ENCODE measurements at places on chromosomes 12 and 14.
A peak's percentile ranks its signal among the peaks of the same experiment; 100 is the strongest.

DNA sequence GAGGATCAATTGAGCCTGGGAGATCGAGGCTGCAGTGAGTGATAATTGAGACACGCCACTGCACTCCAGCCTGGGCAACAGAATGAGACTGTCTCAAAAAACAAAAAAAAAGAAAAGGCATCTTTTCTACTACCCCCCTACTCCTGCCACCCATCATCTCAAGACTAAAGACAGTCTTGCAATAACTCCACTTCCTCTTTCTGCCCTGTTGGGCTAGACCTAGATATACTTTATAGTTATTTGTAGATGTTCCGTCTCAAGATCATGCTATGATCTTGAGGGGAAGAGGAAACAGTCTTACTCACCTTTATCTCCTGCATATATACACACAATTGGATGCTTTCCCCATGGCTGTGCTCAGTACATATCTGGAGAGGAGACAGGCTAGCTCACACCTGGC is 12.1 kb upstream of the ESPL1 start:
- peak; percentile 86 for DNase-seq

DNA sequence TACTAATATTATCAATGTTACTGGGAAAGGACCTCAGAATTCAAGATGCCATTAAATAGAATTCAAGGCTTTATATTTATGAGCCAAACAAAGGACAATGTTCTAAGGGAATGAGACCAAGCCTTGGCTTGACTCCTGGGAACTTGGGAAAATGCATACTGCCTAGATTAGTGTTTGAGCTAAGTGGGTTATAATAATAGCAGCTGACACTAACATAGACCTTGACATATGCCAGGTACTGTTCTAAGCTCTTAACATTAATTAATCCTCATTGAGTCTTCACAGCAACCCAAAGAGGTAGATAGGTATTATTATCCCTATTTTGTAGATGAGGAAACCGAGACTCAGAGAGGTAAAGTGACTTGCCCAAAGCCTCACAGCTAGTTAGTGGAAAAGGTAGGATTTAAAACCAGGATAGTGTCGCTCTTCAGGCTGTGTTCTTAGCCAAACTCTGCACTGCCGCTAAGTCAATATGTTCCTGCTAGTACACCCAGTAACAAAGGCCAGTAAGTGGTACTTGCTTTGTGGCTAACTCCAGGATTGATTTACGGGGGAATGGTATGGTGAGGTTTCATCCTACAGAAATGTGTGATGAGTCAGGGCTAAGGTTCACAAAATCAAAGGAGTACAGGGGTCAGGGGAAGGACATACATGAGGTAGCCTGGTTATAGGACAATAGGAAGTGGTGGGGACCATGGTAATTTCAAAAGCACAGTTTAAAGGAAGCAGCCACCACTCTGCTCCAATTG is 35.8 kb upstream of the PRKAB1 start:
- DNase-seq, result no peak

DNA sequence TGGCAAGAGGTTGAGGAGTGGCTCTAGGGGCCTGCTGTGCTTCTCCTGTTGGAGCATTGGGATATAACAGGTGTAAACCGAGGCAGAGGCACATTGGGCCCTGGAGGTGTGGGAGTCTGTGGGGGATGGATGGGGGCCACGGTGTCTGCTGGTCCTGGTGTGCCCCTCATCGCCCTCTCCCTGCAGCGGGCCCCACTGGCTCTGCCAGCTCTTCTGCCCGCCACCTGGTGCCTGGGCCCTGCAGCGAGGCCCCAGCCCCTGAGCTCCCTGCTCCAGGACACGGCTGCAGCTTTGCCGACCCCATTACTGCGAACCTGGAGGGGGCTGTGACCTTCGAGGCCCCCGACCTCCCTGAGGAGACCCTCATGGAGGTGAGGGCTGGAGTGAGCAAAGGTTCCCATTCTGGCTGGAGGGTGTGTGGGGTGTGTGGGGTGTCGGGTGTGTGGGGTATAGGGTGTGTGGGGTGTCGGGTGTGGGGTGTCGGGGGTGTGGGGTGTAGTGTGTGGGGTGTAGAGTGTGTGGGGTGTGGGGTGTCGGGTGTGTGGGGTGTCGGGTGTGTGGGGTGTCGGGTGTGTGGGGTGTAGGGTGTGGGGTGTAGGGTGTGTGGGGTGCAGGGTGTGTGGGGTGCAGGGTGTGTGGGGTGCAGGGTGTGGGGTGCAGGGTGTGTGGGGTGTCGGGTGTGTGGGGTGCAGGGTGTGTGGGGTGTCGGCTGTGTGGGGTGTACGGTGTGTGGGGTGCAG is 10.6 kb upstream of the PUS1 start:
- DNase-seq, result no peak

GRCh38 chr12:52369211-52369610 is 1.9 kb upstream of the KRT85 start:
- no peak for DNase-seq

GRCh38 chr12:71456316-71456715 is 16.7 kb downstream of the LGR5 start:
- no peak for DNase-seq

GRCh38 chr12:41293011-41293410 is 104.9 kb downstream of the PDZRN4 start:
- DNase-seq, result no peak

- DNase-seq, result no peak
Observed at GRCh38 chr14:68587931-68588330, 204.9 kb downstream of the ZFP36L1 start.

DNA sequence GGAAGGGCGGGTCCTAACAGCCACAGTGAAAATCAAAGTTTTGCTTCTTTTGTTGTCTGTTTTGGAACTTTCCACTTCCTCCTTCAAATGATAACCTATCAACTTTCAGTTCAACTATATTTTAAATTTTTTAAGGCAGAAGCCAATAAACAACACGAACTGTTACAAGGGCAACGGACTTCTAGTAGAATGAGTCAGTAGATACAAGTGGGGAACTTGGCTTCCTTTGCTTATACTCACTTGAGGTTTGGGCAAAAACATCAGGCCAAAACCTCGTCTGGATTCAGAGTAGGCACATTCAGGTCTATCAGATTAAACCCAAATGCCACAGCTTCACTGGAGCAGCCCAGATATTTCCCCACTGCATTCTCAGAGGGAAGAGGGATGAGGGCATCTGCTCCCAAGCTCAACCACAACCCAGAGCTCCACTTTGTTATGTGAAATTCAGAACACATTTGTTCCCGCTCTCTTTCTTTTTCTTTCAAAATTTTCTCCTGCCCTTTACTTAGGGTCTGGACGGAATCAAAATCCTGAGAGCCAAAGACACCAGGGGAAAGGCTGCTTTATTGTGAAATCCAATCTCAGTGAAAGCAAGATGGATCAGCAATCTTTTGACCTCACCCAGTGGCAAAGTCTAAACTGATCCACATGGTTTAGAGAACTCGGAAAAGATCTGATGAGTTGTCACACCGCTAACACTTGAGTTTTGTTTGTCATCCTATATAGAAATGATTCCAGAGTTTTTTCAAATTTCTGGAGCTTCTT is 152.5 kb upstream of the BTG1 start:
- DNase-seq, result no peak

- no peak for DNase-seq
Observed at GRCh38 chr12:81542065-81543010, 216.8 kb downstream of the PPFIA2 start.

- DNase-seq, result no peak
Observed at GRCh38 chr12:91920276-91920675, 225.4 kb downstream of the BTG1 start.

DNA sequence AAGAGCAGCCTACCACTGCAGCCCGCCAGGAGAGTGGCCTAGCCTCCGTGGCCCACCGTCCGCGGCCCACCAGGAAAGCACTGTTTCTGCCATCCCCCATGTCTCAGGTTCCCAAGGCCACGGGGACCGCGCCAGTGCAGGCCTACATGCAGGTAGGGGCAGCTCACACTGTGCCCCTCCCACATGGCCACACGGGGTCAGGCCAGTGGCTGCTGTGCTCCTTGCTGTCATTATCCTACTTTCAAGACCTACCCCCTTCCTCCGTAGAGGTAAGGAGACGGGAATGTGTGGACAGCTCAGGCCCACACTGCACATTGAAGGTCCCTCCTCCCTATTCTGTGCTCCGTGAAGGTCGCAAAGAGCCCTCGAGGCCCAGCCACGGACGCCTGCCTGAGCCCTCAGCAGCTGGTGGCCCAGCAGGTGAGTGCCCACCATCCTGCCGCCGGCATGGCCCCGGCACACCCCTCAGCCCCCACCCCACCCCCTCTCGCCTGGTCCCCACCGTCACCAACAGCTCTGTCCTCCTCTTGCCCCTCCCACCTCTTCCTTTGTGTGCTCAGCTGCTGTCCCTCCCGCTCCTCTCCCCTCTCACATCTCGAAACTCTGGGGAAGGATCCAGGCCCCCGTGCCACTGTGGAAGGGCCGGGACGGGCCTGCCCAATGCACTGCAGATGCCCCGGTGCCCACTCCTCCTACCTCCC is 10.0 kb downstream of the DDX51 start:
- DNase-seq, result no peak

DNA sequence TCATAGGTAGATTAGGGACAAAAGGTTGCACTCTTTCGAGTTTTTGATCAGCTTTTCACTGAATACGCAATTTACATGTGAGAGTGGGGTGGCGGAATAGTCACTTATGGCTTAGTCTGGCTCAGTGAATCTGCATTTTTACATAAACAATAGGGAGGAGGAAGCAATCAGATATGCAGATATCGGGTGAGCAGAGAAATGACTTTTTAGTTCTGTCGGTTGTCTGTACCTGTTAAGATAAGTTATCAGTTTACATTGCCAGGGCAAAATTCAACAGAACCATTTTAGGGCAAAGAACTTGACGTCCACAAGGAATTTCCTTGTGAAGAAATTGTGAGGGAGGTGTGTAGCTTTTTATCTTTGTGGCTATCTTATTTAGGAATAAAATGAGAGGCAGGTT is 15.4 kb upstream of the EGLN3 start:
- no peak for DNase-seq

- DNase-seq, result peak; percentile 1
Observed at GRCh38 chr12:87667378-87667777, 361.8 kb downstream of the C12orf50 start.

- DNase-seq, result no peak
Observed at GRCh38 chr12:18753481-18754123, 15.7 kb downstream of the CAPZA3 start.

DNA sequence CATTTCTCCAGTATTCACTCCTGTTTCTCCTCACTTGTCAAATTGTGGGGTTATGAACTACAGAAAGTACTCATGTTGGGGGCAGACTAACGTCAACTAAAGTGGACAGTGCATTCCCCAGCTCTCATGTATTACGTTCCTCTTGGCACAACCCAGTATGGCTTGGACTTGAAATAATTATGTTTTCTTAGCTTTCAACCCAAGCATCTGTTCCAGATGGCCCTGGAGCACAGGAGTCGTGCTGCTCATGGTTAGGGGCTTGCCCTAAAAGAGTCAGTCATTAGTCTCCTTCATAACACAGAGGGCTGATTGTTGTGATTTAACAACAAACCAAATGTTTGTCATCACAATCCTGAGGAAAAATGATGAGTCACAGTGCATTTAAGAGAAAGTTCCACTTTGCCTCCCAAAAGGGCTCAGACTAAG is 154.4 kb downstream of the RPAP3 start:
- DNase-seq, result no peak

- DNase-seq, result no peak
Observed at GRCh38 chr12:51270951-51271518, 820 bp upstream of the SMAGP start.

DNA sequence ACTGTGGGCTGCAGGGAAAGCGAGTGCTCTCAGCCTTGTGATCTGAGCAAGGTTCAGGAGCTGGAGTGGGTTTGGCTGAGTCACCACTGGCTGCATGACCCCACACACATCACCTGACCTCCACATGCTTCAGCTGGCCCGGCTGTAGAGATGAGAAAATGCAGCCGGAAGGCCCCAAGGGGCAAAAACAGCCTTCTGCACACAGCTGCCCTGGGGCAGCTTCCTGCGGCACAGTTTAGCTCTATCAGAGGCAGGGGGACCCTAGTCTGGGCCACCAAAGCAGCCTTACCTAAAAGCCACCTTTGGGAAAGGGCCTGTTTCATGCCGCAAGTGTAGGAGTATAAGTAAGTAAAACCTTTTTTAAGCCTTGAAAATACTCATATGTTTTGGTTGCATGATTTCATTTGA is 123.3 kb downstream of the SSPN start:
- no peak for DNase-seq

DNA sequence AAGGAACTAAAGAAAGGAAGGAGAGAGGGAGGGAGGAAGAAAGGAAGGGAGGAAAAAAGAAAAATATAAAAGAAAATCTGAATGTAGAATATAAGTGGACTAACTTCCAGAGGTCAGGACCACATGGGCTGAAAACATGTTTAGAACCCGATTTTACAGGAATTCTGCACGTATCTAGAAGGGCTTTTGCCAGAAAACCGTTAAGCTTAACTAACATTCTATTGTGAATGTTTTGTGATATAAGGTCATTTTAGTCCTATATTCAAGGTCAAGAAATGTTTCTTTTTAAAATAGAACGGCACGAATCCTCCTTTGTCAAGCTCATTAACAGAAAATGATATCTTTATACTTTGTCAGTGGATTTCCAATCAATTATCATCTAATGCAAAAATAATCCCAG is 13.1 kb downstream of the PTCSC3 start:
- no peak for DNase-seq

DNA sequence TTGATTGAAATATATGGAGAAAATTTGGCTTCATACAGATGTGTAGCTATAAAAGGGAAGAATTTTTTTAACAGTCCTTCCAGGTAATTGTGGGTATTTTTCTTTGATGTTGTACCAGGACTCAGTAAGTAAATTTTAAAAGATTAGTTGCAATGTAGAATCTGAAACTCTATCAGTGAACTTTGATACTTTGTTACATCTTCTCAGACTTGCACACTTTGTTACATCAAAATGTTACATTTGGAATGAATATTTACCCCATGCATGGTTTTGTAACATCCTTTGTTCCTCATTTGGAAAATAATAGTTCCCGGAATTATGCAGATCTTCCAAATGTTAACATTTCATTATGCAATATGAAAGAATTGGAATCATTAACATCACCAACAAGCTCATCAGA is 13.8 kb downstream of the MTHFD1 start:
- DNase-seq, result no peak

DNA sequence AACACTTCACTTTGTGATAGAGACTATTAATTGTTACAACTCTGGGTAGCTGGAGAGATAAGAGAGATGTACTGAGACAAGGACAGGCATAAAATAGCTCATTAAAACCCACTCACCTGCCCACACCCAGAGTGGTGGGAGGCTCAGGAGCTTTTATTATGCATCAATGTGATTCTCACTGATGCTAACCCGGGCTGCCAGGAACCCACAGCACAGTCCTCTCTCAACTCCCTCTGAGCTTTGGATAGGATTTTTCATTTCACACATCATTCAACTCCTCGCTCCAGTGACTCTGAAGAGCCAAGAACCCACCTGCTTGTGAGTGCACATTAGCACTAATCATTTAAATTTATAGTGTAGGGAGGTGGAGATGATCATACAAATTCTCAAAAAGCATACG is 827.9 kb downstream of the FLRT2 start:
- no peak for DNase-seq

GRCh38 chr12:103573185-103573584 is 13.9 kb upstream of the STAB2 start:
- DNase-seq, result no peak

GRCh38 chr14:93543766-93544165 is 113.0 kb downstream of the UNC79 start:
- peak; percentile 61 for DNase-seq

All from Kasumi-1 (cell line).